ENCODE measurements at places on chromosomes 12 and 14. TPM values are rescaled to one million over a fixed set of nuclear protein-coding genes. Genes with fewer than 3 reads are reported as not detected.

- no peaks in the 10 kb centered on the region for H3K36me3 ChIP-seq
- DNase-seq = no peak
- H3K4me3 ChIP-seq = no peak overlapping the region
- H3K27me3 ChIP-seq = no peaks in the 10 kb centered on the region
- no peaks in the 10 kb centered on the region for H3K4me1 ChIP-seq
Observed at GRCh38 chr14:86933460-86933859, 1059.5 kb downstream of the GALC start.

The SLC5A8 gene
- total RNA-seq = not detected

- H3K27ac ChIP-seq = no peak overlapping the region
- no peaks in the 10 kb centered on the region for H3K36me3 ChIP-seq
- no peaks in the 10 kb centered on the region for H3K27me3 ChIP-seq
- no peak for DNase-seq
Observed at GRCh38 chr14:61034416-61035120, 53.5 kb downstream of the SLC38A6 start.

DNA sequence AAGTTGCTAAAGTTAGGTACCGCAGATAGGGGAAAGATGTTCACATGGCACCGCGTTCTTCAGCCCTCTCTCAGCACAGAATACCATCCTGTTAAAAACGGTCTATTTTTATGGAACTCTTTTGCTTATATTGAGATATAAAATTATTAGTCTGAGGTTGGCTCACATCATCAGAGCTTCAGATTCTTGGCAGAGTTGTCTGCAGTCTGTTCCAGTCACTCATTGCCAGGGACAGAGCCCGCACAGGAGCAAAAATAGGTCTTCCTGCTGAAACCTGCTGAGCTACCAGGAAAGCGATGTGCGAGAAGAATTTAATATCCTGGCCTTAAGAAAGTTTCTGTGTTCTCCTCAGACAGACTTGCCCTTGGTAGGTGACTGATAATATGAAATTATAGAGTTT is 249.8 kb downstream of the VRK1 start:
- H3K27ac ChIP-seq = no peak overlapping the region
- peaks cover 10% of the 10 kb centered on the region for H3K4me1 ChIP-seq
- no peak for DNase-seq
- H3K36me3 ChIP-seq = no peaks in the 10 kb centered on the region
- H3K4me3 ChIP-seq = no peak overlapping the region

The CLEC1B gene
- not detected for total RNA-seq

GRCh38 chr12:25755136-25755970 is 202.3 kb upstream of the LMNTD1 start:
- no peak overlapping the region for H3K27ac ChIP-seq
- no peak for DNase-seq
- no peaks in the 10 kb centered on the region for H3K36me3 ChIP-seq

The ZNF641 gene
- total RNA-seq = 16.0 TPM

GRCh38 chr14:79150226-79150625 is 980.1 kb downstream of the NRXN3 start:
- no peak overlapping the region for H3K27ac ChIP-seq
- H3K27me3 ChIP-seq = no peaks in the 10 kb centered on the region
- H3K4me3 ChIP-seq = no peak overlapping the region
- no peak for DNase-seq
- H3K4me1 ChIP-seq = no peaks in the 10 kb centered on the region
- no peaks in the 10 kb centered on the region for H3K36me3 ChIP-seq

The C12orf50 gene
- not detected for total RNA-seq

- no peaks in the 10 kb centered on the region for H3K27me3 ChIP-seq
- DNase-seq = no peak
- H3K4me3 ChIP-seq = no peak overlapping the region
- H3K27ac ChIP-seq = no peak overlapping the region
- peaks cover 22% of the 10 kb centered on the region for H3K4me1 ChIP-seq
Observed at GRCh38 chr12:56038022-56038655, 3.6 kb upstream of the RPS26 start.

The HNF1A gene
- total RNA-seq = not detected

DNA sequence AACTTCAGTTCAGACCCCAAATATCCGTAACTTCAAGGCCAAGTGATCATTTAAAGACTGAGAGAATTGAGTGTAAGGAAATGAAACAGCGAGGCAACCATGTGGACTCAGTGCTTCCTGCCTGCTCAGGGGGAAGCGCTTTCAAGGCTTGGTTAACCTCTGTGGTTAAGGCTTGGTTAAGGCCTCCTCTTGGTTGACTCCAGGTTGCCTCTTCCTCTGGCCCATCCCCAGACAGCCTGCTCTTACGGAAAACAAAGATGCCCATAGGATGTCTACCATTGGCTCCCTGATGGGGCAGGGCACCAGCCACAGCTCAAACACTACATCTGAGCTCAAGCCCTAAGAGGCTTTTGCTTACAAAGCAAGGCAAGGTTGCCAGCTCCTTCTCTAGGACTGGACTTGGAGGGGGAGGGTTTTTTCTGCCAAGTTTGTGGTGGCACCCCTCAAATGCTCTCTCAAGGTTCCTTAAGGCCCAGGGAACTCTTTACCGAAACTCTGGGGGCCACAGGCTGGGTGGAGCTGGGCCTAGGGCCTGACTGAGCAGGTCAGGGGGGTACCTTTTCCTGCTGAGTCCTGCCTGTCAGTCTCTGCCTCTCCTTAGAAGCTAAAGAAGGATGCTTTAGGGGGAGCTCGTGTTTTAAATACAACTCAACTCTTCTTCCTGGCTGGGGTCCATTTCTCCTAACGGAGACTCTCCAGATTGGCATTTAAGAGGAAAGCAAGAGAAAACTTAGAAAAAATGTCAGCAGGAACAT is 13.7 kb downstream of the COL2A1 start:
- peaks cover 21% of the 10 kb centered on the region for H3K4me1 ChIP-seq
- no peaks in the 10 kb centered on the region for H3K36me3 ChIP-seq
- no peak overlapping the region for H3K4me3 ChIP-seq
- peaks cover 17% of the 10 kb centered on the region for H3K27me3 ChIP-seq
- no peak overlapping the region for H3K27ac ChIP-seq

DNA sequence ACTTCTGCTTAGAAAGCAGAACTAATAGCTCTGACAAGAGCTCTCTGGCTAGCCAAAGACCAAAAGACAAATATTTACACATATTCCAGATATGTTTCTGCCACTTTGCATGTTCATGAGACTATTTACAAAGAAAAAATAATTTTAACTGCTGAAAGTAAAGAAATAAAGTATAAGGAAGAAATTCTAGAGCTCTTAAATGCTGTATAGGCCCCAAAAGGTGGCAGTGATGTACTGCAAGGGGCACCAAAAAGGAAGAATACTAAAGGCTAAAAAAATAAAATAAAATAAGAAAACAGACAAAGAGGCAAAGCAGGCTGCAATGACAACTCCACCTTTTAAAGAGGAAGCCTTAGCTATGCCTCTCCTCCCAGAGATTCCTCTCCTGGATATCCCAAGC is 23.0 kb downstream of the KLRK1 start:
- peaks cover 38% of the 10 kb centered on the region for H3K4me1 ChIP-seq
- H3K27me3 ChIP-seq = no peaks in the 10 kb centered on the region
- no peak overlapping the region for H3K4me3 ChIP-seq

DNA sequence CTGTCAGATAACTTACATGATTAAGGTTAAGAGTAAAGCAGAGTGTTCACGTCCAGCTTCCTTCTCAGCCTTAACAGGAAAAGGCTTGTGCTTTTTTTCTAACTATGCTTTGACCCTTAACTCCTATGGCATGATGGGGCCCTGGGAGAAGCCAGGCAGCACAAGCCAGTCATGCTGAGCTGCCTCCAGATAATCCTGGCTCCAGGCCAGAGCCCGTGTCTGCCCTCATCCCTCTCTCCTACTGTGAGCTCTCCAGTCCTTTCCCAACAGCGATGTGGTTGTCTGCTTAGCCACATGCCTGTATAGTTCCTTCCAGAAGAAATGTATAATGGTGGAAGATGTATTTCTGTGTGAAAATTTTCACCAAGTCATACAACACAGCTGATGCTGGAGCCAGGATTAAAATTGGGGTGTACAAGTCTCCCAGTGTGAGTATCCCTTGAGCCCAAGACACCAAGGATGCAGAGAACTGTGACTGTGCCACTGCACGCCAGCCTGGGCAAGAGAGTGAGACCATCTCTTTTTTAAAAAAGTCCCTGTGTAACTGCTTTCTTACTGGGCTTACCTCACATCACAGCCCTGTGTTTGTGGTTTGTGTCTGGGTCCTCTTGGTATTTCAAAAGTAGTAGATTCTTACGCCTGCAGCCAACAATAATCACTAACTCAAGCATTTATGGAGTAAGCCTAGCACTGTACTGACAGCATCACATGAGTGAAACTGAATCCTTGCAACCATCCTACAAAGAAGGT is 7.9 kb upstream of the ITFG2 start:
- no peak overlapping the region for H3K4me3 ChIP-seq
- no peaks in the 10 kb centered on the region for H3K27me3 ChIP-seq
- peak; percentile 76 for DNase-seq
- H3K4me1 ChIP-seq = peaks cover 50% of the 10 kb centered on the region
- H3K27ac ChIP-seq = peak overlapping the region; percentile 69

GRCh38 chr12:131915823-131916222 is 13.3 kb upstream of the PUS1 start:
- no peak for DNase-seq
- no peak overlapping the region for H3K4me3 ChIP-seq
- H3K36me3 ChIP-seq = peaks cover 80% of the 10 kb centered on the region
- H3K27me3 ChIP-seq = no peaks in the 10 kb centered on the region
- peaks cover 44% of the 10 kb centered on the region for H3K4me1 ChIP-seq

- H3K36me3 ChIP-seq = no peaks in the 10 kb centered on the region
- H3K27ac ChIP-seq = peak overlapping the region; percentile 54
- DNase-seq = no peak
- no peaks in the 10 kb centered on the region for H3K27me3 ChIP-seq
- no peaks in the 10 kb centered on the region for H3K4me1 ChIP-seq
Observed at GRCh38 chr12:58781609-58782008, 138.7 kb downstream of the LRIG3 start.

- H3K27ac ChIP-seq = no peak overlapping the region
- no peaks in the 10 kb centered on the region for H3K27me3 ChIP-seq
- no peak for DNase-seq
- peaks cover 71% of the 10 kb centered on the region for H3K4me1 ChIP-seq
- H3K4me3 ChIP-seq = no peak overlapping the region
Observed at GRCh38 chr12:46404733-46405132, 32.2 kb upstream of the SLC38A2 start.

DNA sequence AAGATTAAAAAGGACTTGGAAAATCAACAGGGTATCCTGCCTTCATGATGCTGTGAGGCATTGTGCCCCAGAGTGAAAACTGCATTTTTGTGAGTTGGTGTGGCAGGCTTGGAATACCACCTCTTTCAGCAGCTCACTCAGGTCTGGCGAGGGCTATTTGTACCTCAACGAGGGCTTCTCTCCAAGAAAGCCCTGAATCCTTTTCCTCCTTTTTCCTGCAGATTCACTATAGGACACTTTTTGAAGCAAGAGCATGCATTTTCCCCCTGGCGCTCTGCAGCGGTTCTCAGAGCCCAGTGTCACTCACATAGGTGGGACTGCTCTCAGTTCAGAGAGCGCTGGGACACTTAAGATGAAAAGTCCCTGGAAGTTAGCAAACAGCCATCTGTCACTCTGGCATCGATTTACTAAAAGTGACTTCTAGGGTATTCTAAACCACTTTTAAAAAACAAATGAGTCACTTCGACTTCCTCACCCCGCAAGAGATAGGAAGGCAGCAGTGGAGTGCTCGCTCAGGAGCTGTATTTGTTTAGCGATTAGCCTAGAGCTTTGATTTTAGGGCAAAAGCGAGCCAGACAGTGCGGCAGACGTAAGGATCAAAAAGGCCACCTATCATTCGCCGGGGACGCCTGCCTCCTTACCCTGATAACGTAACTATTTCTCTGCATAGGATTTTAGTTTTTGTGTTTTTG is 782 bp upstream of the LGR5 start:
- H3K27ac ChIP-seq = no peak overlapping the region
- DNase-seq = no peak
- peak overlapping the region; percentile 62 for H3K4me3 ChIP-seq
- no peaks in the 10 kb centered on the region for H3K36me3 ChIP-seq

DNA sequence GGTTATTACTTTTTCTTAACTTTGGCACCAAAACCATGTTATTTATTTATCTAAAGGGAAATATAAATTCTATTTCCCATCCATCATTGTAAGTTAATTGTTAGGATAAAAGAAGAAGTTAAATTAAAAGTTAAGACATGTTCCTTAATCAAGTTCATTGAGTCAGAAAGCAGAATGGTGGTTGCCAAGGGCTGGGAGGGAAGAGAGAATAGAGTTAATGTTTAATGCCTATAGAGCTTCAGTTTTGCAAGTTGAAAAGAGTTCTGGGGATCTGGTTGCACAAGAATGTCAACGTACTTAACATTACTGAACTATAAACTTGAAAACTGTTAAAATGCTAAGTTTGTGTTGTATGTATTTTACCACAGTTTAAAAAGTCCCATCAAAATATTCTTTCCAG is 63.2 kb upstream of the NR2C1 start:
- H3K4me1 ChIP-seq = peaks cover 27% of the 10 kb centered on the region
- no peaks in the 10 kb centered on the region for H3K27me3 ChIP-seq
- DNase-seq = no peak
- no peak overlapping the region for H3K27ac ChIP-seq
- H3K36me3 ChIP-seq = peaks cover 16% of the 10 kb centered on the region

- no peaks in the 10 kb centered on the region for H3K36me3 ChIP-seq
- H3K4me1 ChIP-seq = peaks cover 49% of the 10 kb centered on the region
- H3K27ac ChIP-seq = peak overlapping the region; percentile 79
- H3K27me3 ChIP-seq = no peaks in the 10 kb centered on the region
Observed at GRCh38 chr12:46659824-46660223, 166.0 kb downstream of the SLC38A4 start.

GRCh38 chr12:93708952-93709351 is 31.8 kb downstream of the CRADD start:
- no peak overlapping the region for H3K27ac ChIP-seq
- H3K4me3 ChIP-seq = no peak overlapping the region
- peaks cover 67% of the 10 kb centered on the region for H3K4me1 ChIP-seq
- H3K27me3 ChIP-seq = no peaks in the 10 kb centered on the region
- DNase-seq = no peak
- peaks cover 9% of the 10 kb centered on the region for H3K36me3 ChIP-seq

The TAS2R50 gene
- 0.47 TPM for total RNA-seq

DNA sequence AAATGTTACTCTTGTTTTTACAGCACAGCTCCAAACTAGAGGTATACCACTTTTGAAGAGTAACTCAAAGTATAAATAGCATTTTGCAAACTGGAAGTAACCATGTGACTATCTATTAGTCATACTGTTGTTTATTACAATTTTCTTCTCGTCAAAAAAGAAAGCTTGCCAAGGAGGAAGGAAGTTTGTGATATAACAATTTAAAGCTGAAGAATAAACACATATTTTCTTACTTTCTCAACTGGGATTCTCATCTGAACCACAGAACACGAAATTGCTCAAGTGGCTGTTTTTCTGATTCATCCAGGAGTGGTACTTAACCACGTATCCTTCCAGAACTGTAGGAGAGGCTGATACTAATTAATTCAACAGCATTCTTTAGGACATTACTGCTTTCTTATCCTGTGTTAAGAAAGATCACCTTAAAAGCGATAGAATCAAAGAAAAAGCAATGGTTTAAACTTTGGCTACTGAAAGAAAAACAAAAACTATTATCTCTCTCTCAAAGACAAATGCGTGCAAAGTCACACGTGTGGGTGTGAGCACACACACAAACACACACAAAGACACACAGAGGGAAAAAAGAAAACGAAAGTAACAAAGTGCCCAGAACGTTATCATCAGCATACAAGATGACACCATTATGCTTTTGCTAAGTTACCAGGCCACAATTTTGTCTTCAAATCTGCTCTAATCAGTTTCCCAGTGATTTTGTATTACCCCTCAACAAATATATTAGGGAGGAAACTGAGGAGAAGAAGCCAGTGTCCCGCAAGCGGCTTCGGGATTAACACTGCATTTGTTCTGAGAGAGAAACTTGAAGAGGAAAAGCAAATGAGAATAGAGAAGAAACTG is at the start of gene CLEC2B:
CLEC2B (minus strand) TSS at position 48 of the 855 bp plus-strand sequence.
- no peaks in the 10 kb centered on the region for H3K36me3 ChIP-seq
- H3K27me3 ChIP-seq = no peaks in the 10 kb centered on the region
- H3K4me3 ChIP-seq = peak within 1 kb of the TSS; percentile 63
- DNase-seq = no peak

The ERBB3 gene
- total RNA-seq = 2.3 TPM

The SART3 gene
- total RNA-seq = 24.9 TPM

The MYO1H gene
- 0.16 TPM for total RNA-seq

Data from left ventricle myocardium inferior (tissue), 1 donor.